ENCODE measurements at places on chromosomes 7 and 10.

DNA sequence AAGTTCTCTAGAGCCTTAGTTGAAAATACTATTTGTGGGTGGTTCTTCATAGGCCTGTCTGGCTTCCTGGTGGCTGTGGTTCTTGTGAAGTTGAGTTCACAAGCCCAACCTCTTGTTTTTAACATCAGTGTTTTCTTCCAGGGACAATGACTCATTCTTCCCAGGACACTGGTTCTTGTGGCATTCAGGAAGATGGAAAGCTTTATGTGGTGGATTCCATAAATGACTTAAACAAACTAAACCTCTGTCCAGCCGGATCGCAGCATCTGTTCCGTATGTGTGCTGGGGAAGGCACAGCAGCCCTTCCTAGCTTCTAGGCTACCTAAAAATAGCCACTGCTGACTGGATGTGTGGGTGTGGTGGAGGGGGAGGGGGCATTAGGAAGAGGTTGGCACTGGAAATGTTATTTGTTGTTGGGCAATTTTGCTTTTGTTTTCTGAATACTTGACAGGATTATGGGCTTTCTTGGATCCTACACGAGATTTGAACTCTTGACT lies 3.9 kb downstream of the LSMEM1 start:
- no peak for DNase-seq

DNA sequence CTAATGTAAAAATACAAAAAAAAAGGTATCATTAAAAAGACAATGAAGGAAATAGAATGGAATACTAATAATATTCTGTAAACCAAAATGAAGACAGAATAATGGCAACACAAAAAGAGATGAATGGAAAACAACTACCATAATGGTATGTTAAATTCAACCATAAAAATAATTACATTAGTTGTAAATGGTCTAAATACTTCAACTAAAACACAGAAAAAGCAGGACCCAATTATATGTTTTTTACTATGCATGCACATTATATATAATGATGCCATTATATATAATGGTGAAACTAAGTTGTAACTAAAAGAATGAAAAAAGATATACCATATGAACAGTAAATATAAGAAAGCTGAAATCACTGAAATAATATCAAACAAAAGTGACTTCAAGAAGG lies 76.5 kb downstream of the CUBN start:
- no peak for DNase-seq

DNA sequence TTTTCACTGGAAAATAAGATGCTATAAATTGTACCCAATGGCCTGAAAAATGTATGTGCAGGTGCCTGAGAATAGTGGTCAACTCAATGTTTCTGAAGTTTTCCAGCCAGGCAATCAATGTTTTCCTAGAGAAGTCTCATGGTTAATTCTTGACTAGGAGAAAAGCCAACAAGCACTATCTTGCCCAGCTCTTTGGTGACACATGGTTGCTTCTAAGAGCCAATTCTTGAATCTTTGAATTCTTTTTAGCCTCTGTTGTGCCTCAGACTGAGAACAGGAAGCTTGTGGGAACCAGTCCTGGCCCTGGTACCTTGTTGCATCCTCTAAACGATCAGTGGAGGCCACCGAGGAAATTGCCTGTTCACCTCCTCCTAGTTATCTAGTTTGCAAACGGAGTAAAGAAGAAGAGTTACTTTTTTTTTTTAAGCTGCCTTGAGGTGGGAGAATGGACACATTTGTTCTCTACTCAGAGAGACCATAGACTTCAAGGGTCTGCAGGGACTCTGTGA lies 144.0 kb upstream of the MKLN1 start:
- DNase-seq, result no peak

- no peak for DNase-seq
Observed at GRCh38 chr10:37734971-37735370, 122.4 kb downstream of the ZNF248 start.

- DNase-seq, result no peak
Observed at GRCh38 chr7:15778191-15778590, 91.7 kb upstream of the MEOX2 start.

DNA sequence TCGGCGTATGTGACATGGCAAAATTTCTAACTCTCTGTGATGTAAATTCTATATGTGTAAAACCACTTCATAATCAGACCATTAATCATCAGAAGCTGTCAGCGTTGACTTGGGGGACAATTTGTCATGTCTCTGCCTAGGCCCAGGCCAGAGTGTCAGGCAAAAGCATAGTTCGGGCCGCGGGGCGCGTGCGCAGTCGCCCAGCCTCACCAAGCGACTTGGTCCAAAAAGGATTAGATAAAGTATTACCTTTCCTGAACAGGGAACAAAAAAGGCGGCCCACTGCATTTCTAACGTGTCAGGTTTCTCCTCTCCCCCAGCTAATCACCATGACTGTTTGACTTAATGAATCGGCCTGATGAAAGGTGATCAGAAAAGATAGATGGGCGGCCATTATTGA lies 114.2 kb downstream of the EBF3 start:
- no peak for DNase-seq

All from activated gamma-delta T cell treated with anti-CD3 and anti-CD28 coated beads, Interleukin-2, amount 50 U/mL, for 16 hours (primary cell).